ENCODE measurements at places on chromosomes 7 and 10.

DNA sequence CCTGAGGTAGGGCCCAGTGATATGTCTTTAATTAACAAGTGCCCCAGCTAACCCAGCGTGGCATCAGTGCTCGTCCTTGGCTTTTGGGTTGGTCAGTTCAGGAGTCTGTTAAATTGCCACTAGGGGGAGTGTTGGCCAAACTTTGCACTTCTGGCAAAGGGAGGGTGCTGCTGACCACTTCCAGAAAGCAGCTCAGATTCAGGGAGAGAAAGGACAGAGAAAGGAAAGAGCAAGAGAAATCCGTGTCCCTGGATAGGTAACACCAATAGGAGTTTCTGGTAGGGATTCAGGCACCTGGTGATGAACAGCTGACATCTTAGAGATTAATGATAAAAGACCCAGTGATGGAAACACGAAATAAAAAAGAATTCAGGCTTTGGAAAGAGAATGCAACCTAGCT, 243.1 kb upstream of the AOAH start:
- H3K27ac ChIP-seq, result no peak overlapping the region
- peaks cover 17% of the 10 kb centered on the region for H3K4me1 ChIP-seq
- H3K4me3 ChIP-seq, result no peak overlapping the region

DNA sequence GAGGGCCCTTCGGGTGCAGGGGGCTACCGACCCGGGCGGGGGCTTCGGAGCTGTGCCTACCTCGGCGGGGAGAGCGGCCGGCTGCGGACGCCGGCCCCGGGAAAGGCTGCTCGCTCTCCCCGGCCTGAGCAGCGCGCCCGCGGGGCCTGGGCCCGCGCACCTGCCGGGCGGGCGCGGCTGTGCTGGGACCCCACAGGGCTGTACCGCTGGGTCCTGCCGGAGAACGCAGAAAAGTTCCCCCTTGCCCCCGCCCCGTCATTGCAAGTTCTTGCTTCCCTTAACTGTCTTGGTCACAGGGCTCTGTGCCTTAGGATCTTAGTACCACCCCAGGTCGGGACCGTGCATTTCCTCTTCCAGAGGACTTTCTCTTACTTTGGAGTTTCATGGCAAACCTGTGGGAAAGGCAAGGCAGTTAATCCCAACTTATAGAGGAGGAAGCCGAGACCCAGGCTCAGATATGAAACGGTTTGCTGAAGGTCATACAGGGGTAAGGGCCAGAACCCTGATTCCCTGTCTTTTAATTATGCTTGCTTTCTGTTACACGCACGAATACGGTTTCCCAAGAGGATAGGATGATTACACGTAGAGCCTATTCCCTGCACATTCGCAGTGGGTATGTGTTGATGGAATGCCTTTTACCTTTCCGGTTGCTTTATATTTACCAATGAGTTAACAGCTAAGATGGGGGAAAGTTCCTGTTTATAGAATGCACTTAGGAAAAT, 652 bp downstream of the PCGF5 start:
- H3K27ac ChIP-seq, result no peak overlapping the region
- peaks cover 21% of the 10 kb centered on the region for H3K4me1 ChIP-seq
- peaks cover 15% of the 10 kb centered on the region for H3K36me3 ChIP-seq
- no peak for DNase-seq
- peak overlapping the region; percentile 59 for H3K4me3 ChIP-seq

- no peaks in the 10 kb centered on the region for H3K4me1 ChIP-seq
- no peaks in the 10 kb centered on the region for H3K36me3 ChIP-seq
- no peak overlapping the region for H3K27ac ChIP-seq
- no peak for DNase-seq
Observed at GRCh38 chr7:84337429-84337828, 142.8 kb upstream of the SEMA3A start.

GRCh38 chr7:22937946-22938345, 76.0 kb downstream of the HYCC1 start:
- H3K36me3 ChIP-seq, result no peaks in the 10 kb centered on the region
- H3K27me3 ChIP-seq, result no peaks in the 10 kb centered on the region
- H3K4me3 ChIP-seq, result no peak overlapping the region

DNA sequence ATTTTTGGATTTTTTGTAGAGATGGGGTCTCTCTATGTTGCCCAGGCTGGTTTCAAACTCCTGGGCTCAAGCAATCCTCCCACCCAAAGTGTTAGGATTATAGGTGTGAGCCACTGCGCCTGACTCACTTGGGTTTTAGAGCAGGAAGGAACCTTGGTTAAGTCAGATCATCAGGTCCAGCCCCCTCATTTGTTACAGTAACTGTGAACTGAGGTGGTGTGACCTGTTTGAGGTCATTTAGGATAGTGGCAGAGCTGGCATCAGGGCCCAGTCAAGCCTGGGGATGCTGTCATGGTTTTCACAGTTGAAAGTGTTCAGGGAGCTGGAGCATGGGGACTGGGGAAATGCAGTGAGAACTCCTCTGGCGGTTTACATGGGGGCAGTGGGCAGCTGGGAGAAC, 159.6 kb downstream of the TAX1BP1 start:
- H3K27me3 ChIP-seq, result no peaks in the 10 kb centered on the region
- H3K27ac ChIP-seq, result no peak overlapping the region
- peaks cover 19% of the 10 kb centered on the region for H3K4me1 ChIP-seq

DNA sequence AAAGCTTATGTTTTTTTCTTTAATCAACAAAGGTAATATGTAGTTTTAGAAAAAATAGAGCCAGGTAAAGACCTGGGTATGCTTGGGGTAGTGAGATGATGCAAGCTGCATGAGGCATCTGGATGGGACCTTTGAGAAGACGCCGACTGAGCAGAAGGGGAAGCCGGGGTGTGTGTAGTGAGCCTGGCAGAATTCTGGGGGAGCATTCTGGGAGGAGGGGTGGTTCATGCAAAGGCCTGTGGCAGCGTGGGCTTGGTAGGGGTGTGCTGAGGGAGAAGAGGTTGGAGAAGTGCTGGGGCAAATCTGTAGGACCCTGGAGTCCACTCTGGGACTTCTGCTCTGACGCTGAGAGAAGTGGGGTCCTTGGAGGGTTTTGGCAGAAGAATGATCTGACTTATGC, 33.9 kb upstream of the SHH start:
- H3K4me1 ChIP-seq, result no peaks in the 10 kb centered on the region
- no peaks in the 10 kb centered on the region for H3K36me3 ChIP-seq
- peaks cover 4% of the 10 kb centered on the region for H3K27me3 ChIP-seq
- DNase-seq, result no peak
- no peak overlapping the region for H3K4me3 ChIP-seq
- H3K27ac ChIP-seq, result no peak overlapping the region

DNA sequence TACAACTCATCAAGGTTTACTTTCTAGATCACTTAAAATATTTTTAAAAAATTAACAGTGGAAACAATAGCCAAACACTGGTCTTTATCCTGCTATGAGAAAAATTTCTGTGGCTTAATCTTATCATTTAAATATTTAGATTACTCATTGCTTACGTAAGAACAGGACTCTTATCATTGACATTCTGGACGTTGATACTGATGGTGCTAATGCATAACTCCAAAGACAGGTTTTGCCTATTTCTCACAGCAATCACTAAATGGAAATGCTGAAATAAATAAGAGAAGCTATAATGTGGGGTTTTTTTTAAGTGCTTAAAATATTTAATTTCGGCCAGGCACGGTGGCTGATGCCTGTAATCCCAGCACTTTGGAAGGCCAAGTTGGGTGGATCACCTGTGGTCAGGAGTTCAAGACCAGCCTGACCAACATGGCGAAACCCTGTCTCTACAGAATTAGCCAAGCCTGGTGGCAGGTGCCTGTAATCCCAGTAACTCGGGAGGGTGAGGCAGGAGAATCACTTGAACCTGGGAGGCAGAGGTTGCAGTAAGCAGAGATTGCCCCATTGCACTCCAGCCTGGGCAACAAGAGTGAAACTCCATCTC, 195.0 kb downstream of the HGF start:
- H3K4me1 ChIP-seq, result no peaks in the 10 kb centered on the region
- H3K36me3 ChIP-seq, result no peaks in the 10 kb centered on the region
- DNase-seq, result no peak
- H3K27ac ChIP-seq, result no peak overlapping the region
- H3K4me3 ChIP-seq, result no peak overlapping the region

GRCh38 chr7:95427166-95427565, 7.7 kb downstream of the PON2 start:
- H3K36me3 ChIP-seq, result no peaks in the 10 kb centered on the region
- H3K4me1 ChIP-seq, result no peaks in the 10 kb centered on the region
- H3K27me3 ChIP-seq, result no peaks in the 10 kb centered on the region
- no peak overlapping the region for H3K27ac ChIP-seq

GRCh38 chr10:118238573-118239235, 103.4 kb downstream of the FAM204A start:
- H3K27me3 ChIP-seq, result peaks cover 8% of the 10 kb centered on the region
- H3K36me3 ChIP-seq, result no peaks in the 10 kb centered on the region
- H3K27ac ChIP-seq, result no peak overlapping the region
- DNase-seq, result no peak

DNA sequence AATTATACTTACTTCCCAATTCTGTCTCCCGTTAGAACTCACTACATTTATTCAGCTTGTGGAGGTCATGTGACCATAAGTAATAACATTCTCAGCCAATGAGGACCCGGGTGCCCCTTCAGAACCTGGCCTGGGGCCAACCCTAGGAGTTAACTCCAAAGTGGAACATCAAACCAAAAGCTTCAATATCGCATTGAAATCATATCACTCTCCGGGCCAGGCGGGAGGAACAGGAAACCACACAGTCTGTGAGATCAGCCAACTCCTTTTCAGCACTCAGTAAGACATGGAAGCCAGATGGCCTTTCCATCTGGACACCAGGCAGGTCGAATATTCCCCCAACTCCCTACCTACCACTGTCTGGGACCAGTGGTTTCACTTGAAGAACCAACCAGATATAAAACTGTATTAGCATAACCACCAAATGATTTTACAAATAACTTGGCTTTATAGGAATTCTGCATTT, 5.5 kb downstream of the CREB3L2 start:
- H3K4me3 ChIP-seq, result no peak overlapping the region
- no peak overlapping the region for H3K27ac ChIP-seq
- no peak for DNase-seq
- no peaks in the 10 kb centered on the region for H3K27me3 ChIP-seq
- H3K36me3 ChIP-seq, result no peaks in the 10 kb centered on the region
